ENCODE measurements at places on chromosomes 5 and 9.

DNA sequence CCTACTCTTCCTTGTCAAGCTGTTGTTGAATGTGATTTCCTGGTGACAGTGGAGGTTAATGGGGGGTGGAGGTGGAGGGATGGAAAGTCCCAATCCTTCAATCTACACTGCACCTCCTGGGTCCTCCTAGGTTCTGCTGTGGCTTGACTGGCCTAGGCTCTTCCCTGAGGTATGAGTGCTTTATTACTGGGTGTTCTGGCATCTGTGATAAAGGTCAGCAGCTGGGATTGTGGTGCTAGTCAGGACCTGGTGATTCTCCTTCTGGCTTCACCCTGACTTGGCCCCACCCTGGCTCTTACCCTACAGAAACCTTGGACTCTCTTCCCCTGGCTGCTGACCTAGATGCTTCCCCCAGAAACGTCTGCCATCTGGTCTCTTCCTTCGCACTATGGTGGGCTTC is 194.3 kb downstream of the ARHGEF28 start:
- no peak for ATAC-seq

- ATAC-seq = no peak
These were observed 37.3 kb downstream of the ADRA1B start for GRCh38 chr5:159953609-159954008.

GRCh38 chr5:57033503-57033902 is 81.6 kb upstream of the MIER3 start:
- no peak for ATAC-seq

DNA sequence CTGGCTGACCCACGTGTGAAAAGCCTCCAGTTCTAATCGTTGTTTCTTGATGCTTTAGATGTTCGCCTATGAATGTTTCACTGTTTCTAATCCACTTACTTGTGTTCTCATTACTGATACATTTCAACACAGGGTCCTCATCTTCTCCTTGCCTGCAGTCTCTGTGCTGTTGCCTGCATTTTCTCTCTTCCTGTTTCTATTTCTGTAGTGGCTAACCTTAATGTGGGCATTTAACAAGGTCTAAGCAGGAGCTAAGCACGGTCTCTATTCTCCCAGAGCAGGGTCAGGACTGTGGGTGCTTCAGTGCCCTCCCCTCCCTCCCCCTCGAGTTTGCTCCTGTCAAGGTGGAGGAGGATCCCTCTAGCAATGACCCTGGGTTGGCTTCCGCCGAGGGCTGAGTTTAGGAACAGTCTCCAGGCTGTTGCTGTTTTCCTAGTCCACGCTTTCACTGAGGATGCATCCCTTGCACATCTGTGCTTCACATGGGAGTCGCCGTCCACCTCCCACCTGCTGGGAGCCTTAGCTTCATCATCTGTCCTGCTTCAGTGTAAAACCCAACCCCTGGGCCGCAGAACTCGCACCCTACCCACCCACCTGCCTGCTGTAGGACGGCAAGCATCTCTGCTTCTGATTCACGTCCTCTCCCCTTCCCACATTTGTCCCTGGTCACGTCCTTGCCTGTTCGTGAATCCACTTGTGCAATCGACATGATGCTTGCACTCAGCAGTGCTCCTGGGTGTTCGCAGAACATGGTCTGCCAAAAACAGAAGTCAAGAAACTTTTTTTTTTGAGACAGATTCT is 2.4 kb upstream of the EXOC3 start:
- ATAC-seq = no peak

- ATAC-seq = no peak
These were observed 25.5 kb downstream of the CWC27 start for GRCh38 chr5:64794053-64794770.

GRCh38 chr5:126531543-126532120 is 63.4 kb downstream of the ALDH7A1 start:
- no peak for ATAC-seq

DNA sequence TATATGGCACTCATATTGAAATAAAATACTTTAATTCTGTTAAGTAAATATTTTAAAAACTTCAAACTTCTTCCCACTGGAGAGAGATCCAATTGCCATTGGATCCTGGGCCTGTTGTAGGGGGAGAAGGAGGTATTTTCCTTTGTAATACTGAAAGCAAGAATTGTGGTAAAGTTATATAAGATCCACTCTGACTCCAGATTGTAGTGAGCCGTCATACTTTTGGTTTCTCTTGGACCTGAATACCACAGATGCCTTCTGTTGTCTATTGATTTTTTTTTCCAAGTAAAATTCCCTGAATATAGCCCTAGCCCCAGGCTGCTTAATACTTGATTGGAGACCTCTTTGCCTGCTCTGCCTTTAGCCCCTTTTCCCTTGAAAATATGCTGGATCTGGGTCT is 86.9 kb downstream of the ATG10 start:
- ATAC-seq = no peak

All from activated T-helper 17 cell treated with anti-CD3 and anti-CD28 coated beads, Interleukin-2, amount 50 U/mL, for 72 hours (primary cell).